ENCODE measurements at places on chromosomes 5 and 9.

- no peak for DNase-seq
Measured at GRCh38 chr5:128462330-128462729, 75.7 kb downstream of the FBN2 start.

- DNase-seq = no peak
Measured at GRCh38 chr5:172887692-172888091, 53.6 kb downstream of the ERGIC1 start.

- DNase-seq = no peak
Measured at GRCh38 chr9:137194388-137194787, 5.9 kb downstream of the SSNA1 start.

- no peak for DNase-seq
Measured at GRCh38 chr5:110262749-110263148, 463.7 kb downstream of the TMEM232 start.

DNA sequence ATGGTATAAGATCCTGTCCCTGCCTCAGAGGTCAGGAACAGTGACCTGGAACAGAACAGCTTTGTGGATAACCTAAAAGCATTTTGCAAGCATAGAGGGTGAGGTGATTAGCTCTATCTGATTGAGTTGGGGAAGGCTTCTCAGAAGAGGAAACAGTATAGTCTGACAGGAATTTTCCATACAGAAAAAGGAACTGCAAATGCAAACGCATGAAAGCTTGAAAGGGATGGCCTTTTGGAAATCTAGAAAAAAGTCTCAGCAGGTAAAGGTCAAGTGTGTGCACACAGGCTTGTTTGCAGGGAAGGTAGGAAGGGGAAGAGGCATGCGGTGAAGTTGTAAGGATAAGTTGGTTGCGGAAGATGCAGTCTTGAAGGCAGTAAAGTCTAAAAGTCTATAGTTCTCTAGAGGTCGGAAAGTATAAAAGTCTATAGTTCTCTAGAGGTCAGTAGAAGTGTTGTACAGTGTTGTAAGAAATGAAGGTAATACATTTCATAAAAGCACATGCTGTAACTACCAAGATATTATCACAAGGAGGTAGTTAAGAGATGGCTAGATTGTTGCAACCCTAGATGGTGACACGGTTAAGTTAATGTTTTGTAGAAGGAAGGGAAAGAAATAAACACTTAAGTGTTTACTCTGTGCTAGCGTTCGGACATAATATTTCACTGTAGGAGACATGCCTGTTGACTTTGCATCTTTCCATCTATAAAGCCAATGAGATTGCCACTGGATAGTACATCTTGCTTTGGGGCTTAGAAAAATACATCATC lies 16.7 kb upstream of the HSPB3 start:
- DNase-seq = no peak

DNA sequence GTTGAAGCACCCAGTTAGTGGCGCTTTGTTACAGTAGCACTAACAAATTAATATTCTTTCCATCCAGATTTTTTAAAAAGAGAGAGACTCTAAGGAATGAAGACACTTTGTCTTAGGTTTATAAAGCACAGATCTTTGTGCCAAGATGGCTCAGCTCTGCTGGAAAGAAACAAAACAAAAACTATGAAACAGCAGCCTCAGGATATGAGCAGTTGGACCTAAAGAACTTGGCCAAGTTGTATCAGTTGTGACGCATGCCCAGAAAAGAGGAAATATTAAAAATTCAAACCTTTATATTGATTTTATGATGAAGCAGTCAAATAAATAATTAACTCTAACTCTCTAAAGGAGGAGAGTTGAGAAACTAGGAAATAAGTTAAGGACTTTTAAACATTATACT lies 427.2 kb downstream of the SPOCK1 start:
- no peak for DNase-seq

DNA sequence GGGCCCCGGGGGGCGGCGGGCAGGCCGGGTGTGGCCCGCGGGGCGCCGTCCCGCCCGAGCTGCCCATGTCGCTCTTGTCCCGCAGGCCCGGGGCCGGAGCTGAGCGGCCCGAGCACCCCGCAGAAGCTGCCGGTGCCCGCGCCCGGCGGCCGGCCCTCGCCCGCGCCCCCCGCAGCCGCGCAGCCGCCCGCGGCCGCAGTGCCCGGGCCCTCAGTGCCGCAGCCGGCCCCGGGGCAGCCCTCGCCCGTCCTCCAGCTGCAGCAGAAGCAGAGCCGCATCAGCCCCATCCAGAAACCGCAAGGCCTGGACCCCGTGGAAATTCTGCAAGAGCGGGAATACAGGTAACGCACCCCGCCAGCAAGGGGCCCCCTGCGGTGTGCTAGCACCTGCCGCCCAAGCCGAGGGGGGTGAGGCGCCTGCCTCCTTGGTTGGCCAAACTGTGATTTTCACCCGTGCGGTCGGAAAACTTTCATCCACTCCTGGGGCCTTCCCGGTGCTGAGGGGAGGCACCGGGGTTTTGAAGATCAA lies 32.1 kb downstream of the SMARCA2 start:
- no peak for DNase-seq

- no peak for DNase-seq
Measured at GRCh38 chr9:92147030-92147851, 32.0 kb upstream of the SPTLC1 start.

- DNase-seq = no peak
Measured at GRCh38 chr5:1558944-1559343, 35.2 kb upstream of the LPCAT1 start.

DNA sequence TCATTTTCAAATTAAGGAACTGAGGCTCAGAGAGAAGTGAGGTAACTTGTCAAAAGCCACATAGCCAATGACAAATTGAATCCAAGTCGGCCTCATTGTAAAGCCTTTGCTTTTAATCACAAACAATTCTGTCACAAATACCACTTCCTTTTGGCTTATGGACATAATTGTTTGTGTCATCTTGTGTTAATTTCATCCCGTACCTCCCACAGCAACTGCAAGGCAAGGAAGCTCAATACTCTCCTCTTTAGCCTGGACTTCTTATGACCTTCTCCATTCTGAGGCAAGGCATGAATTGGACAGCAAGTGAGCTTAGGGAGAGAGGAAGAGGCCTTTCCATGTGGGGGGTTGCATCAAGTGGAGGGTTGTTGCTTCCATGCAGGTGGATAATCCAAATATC lies 62.2 kb upstream of the SLC2A8 start:
- no peak for DNase-seq

- no peak for DNase-seq
Measured at GRCh38 chr5:14748180-14748900, 83.8 kb downstream of the OTULIN start.

GRCh38 chr5:158152136-158152535 lies 293.2 kb upstream of the CLINT1 start:
- DNase-seq = no peak

DNA sequence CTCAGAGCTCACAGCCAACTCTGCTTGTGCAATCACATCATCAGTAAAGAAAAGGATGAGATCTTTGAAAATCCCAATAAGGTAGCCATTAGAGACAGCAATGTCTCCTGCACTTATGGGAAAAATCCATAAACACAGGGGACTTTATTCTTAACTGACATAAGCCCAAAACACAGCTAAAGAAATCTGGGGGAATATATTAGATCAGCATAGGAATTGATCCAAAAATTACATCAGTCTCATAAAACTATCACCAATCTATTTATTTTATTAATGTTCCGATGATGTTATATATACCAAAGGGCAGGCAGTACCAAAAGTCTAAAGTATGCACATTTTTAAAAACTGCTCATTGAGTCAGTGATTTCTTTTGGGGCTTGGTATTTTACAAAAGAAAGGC lies 6.9 kb downstream of the MRPS27 start:
- no peak for DNase-seq

- DNase-seq = no peak
Measured at GRCh38 chr5:88235346-88235745, 33.3 kb downstream of the TMEM161B start.

- DNase-seq = no peak
Measured at GRCh38 chr5:90473396-90474234, 956 bp downstream of the MBLAC2 start.

DNA sequence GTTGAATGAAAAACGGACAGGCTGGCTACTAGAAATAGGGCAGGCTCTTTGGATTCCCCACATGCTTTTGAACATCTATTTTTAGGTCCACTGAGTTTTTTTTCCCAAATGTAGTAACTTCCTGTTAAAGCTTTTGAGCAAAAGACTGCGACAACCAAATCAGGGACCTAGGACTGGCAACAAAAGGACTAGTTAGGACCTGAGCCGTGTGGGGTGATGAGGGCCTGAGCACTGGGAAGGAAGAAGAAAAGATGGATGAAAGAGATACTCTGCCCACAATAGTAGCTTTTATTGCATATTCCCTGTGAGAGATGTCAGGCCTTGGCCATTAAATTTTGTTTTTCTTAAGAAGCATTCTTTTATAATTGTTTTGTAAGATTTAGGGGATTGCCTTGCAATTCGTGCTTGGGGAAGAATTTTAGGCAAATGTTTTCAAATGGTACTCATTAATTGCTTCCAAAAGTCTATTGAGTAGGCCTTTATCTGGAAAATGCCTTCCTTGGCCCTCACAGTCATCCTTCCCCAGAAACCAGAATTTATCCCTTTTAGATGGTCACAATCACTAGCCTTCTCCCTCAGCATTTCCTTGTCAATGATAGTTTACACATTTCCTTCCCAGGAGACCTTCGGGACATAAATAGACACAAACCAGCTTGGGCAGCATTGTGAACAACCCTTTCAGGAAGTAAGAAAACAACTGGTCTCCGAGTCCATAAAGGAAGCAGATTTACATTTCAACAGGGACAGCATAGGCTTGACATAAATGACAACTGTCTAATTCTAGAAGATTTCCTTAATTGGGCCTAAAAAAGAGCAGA lies 166.5 kb downstream of the RMI1 start:
- DNase-seq = no peak
